ENCODE measurements at places on chromosomes 4 and X. TPM values are rescaled to one million over a fixed set of nuclear protein-coding genes. Genes with fewer than 3 reads are reported as not detected.

SYNPO2 gene
- 0.13 TPM for total RNA-seq

DNA sequence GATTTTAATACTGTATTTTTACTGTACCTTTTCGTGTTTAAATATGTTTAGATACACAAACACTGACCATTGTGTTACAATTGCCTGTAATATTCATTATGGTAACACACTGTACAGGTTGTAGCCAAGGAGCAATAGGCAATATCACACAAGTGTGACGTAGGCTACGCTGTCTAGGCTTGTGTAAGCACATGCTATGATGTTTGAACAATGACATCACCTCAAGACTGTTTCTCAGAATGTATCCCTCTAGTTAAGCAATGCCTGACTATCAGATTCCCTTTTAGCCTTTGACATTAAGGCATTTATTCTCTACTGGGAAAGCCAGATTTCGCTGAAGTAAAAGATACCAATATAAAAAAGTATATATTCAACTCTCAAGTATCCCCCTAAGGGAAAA lies 66.2 kb downstream of the VCX3A start:
- no peaks in the 10 kb centered on the region for H3K27me3 ChIP-seq
- H3K36me3 ChIP-seq = no peaks in the 10 kb centered on the region
- H3K4me1 ChIP-seq = no peaks in the 10 kb centered on the region
- no peak for DNase-seq
- H3K4me3 ChIP-seq = no peak overlapping the region
- H3K27ac ChIP-seq = no peak overlapping the region

DNA sequence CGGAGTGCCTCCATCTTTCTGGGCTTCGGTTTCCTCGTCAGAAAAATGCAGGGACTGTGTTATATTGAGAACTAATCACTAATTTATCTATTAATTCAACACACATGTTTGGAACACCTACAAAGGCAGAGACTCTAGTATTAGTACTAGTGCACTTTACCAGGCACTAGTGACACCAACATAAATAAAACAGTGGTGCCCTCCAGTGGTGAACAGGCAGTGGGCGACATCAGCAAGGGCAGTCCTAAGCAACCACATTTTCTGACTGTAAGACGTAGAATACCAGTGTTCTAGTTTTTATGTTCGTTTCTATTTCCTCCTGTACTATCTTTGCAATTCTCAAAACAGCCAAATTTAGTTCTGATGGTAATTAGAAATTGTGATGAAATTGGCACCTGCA lies 69.1 kb upstream of the UCP1 start:
- no peak overlapping the region for H3K4me3 ChIP-seq
- H3K27ac ChIP-seq = no peak overlapping the region
- H3K36me3 ChIP-seq = no peaks in the 10 kb centered on the region
- peaks cover 6% of the 10 kb centered on the region for H3K27me3 ChIP-seq
- peak; percentile 60 for DNase-seq

GPR82 gene
- total RNA-seq = 0.11 TPM

- H3K36me3 ChIP-seq = no peaks in the 10 kb centered on the region
- no peak for DNase-seq
- no peak overlapping the region for H3K27ac ChIP-seq
- H3K27me3 ChIP-seq = peaks cover 7% of the 10 kb centered on the region
- no peak overlapping the region for H3K4me3 ChIP-seq
- no peaks in the 10 kb centered on the region for H3K4me1 ChIP-seq
Measured at GRCh38 chr4:112061207-112061817, 83.9 kb upstream of the FAM241A start.

- no peaks in the 10 kb centered on the region for H3K4me1 ChIP-seq
- DNase-seq = no peak
- H3K36me3 ChIP-seq = no peaks in the 10 kb centered on the region
- H3K27me3 ChIP-seq = no peaks in the 10 kb centered on the region
Measured at GRCh38 chr4:34850968-34851367, 1393.3 kb downstream of the ARAP2 start.

PITX2 gene
- total RNA-seq = not detected

SYP gene
- total RNA-seq = 11.4 TPM

KCTD8 gene
- total RNA-seq = not detected

DNA sequence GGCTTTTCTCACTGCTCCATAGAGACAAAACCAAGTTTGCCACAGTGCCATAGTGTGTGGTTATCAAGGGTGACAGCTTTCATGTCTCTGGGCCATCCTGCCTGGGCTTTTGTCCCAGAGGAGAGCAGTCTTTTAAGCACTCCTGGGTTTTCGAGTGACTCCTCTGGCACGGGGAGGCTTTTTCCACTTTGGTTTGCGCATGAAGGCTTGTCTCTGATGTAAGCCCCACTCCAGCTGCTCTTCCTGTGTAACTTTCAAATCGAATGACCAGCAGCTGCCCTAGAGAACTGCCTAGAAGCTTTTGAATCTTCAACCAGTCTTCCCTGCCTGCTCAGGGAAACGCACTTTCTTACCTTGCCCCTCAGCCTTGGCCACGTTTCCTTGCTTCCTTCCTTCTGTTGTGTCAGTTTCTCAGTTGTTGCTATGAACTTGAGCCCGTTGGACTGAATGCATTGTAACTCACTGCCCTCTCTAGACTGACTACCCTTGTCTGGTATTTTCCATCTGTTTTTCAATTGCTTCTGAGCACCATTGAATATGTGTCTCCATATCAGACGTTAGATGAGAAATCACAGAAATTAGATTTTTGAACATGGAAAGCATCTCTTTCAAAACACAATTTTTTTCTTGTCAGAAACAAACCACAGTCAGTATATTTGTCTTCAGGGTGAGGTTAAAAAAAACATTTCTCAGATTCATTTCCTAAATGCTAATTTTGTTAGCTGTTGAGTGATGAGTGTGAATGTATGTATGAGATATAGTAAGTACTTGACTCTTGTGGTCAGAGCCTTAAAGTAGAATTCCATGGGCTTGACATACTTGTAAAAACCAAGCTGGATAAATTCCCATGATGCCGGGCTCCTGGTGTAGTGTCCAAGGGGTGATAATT lies 45.3 kb downstream of the SLC9A6 start:
- no peak overlapping the region for H3K27ac ChIP-seq
- H3K36me3 ChIP-seq = peaks cover 3% of the 10 kb centered on the region
- no peak overlapping the region for H3K4me3 ChIP-seq
- no peaks in the 10 kb centered on the region for H3K4me1 ChIP-seq
- no peak for DNase-seq
- H3K27me3 ChIP-seq = no peaks in the 10 kb centered on the region

SLC38A5 gene
- 92.6 TPM for total RNA-seq

GRCh38 chr4:144782345-144782744 lies 136.4 kb downstream of the HHIP start:
- no peak overlapping the region for H3K27ac ChIP-seq
- no peaks in the 10 kb centered on the region for H3K36me3 ChIP-seq
- no peaks in the 10 kb centered on the region for H3K4me1 ChIP-seq
- H3K27me3 ChIP-seq = peaks cover 4% of the 10 kb centered on the region
- H3K4me3 ChIP-seq = no peak overlapping the region
- no peak for DNase-seq

DNA sequence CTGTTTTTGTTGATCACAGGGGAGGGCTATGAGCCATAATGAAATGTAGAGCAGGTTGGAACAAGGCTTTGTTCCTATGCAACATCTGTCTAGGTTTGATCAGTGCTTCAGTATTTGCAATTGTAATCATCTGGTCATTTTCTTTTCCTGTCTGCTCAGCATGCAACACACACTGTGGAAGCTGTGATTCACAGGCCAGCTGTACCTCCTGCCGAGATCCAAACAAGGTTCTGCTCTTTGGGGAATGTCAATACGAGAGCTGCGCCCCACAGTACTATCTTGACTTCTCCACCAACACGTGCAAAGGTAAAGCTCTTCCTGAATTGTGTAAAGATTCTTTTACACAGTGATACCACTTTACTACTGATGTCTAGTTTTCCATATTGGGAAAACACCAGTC lies 181.9 kb upstream of the ANXA3 start:
- H3K4me1 ChIP-seq = no peaks in the 10 kb centered on the region
- H3K36me3 ChIP-seq = no peaks in the 10 kb centered on the region
- H3K27me3 ChIP-seq = peaks cover 6% of the 10 kb centered on the region
- DNase-seq = no peak
- H3K4me3 ChIP-seq = no peak overlapping the region

GRCh38 chrX:40260146-40260747 lies 162.5 kb upstream of the BCOR start:
- no peak for DNase-seq
- no peaks in the 10 kb centered on the region for H3K4me1 ChIP-seq
- no peaks in the 10 kb centered on the region for H3K36me3 ChIP-seq
- no peaks in the 10 kb centered on the region for H3K27me3 ChIP-seq
- H3K4me3 ChIP-seq = no peak overlapping the region

DNA sequence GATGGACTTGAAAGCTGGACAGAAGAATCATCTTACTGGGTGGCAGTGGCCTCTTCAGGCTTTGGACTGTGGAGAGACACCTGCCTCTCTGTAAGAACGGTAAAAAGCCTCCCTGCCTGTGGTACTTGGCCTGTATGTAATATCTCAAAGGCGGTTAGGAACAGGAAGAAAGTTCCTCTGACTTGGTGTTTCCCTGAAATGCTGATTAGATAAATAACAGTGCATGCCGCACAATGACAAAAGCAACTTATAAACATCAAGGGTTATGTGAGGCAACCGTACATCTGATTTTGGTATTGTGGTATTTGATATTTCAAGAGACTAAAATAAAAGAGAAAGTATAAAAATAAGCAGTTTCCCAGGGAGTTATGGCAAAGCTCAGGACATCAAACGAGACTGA lies 92.4 kb upstream of the SORBS2 start:
- H3K27me3 ChIP-seq = no peaks in the 10 kb centered on the region
- DNase-seq = no peak
- no peak overlapping the region for H3K4me3 ChIP-seq

ACSL4 gene
- 64.0 TPM for total RNA-seq

DNA sequence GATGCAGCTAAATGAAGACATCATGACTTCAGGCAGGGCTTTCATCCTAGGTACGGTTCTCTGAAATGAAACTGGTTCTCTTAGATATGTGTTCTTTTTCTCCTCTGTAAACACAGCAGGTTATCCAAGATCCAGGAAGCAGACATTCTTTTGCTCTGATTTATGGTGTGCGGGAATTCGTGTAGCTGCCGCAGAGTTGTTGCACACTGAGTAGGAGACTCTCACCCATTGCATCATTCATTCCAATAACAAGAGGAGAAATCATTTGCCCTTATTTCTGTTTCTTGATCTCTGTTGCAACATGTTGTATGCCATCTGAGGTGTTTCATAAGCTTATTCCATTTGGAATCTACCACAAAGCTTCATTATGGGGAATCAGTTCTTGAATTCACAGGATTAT lies 133.6 kb upstream of the VCX2 start:
- H3K27me3 ChIP-seq = no peaks in the 10 kb centered on the region
- no peak overlapping the region for H3K4me3 ChIP-seq
- no peak overlapping the region for H3K27ac ChIP-seq
- H3K36me3 ChIP-seq = no peaks in the 10 kb centered on the region
- H3K4me1 ChIP-seq = no peaks in the 10 kb centered on the region

SLC16A2 gene
- total RNA-seq = 0.36 TPM

SLC10A3 gene
- total RNA-seq = 14.1 TPM

- no peaks in the 10 kb centered on the region for H3K27me3 ChIP-seq
- H3K4me1 ChIP-seq = peaks cover 23% of the 10 kb centered on the region
- DNase-seq = no peak
- H3K27ac ChIP-seq = no peak overlapping the region
- H3K4me3 ChIP-seq = no peak overlapping the region
Measured at GRCh38 chr4:112201915-112202505, 29.6 kb upstream of the AP1AR start.

DNA sequence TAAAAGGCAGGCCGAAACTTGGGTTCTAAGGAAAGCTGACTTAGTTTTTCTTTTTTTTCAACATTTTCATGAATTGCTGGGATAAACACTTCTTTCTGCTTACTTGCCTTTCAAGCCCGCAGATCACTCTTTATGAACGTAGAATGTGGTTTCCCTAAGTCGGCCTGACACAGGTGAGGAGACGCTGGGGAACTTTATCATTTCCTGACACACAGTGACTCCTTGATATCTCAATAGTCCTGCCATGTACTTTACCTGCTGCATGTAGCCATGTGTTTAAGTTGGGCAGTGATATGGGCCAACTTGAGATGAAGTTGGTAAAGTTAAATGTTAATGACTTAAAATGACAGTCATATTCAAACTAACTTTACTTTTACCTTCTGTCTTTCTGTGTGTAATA lies 26.6 kb upstream of the SNCA start:
- peaks cover 4% of the 10 kb centered on the region for H3K27me3 ChIP-seq
- no peaks in the 10 kb centered on the region for H3K4me1 ChIP-seq
- H3K36me3 ChIP-seq = no peaks in the 10 kb centered on the region
- H3K27ac ChIP-seq = no peak overlapping the region
- H3K4me3 ChIP-seq = no peak overlapping the region
- no peak for DNase-seq

DNA sequence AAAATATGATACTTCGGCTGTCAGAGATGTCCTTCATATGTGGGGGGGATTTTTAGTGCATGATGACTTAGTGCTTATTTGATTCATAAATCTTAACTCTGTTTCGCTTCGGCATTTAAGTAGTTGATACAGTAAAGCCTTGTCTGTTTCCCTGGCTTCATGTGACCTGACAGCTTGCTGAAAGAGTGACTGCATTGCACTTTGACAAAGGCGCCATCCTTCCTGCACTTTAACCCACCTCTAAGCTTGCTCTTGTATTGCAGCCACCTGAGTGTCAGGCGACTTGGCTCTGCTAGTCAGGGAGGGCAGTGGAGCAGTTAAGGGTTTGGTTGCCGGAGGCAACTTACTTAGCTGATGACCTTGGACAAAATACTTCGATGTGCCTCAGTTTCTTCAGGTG lies 65.5 kb downstream of the PTTG2 start:
- H3K27me3 ChIP-seq = no peaks in the 10 kb centered on the region
- peaks cover 2% of the 10 kb centered on the region for H3K4me1 ChIP-seq
- H3K4me3 ChIP-seq = no peak overlapping the region
- peaks cover 41% of the 10 kb centered on the region for H3K36me3 ChIP-seq

DNA sequence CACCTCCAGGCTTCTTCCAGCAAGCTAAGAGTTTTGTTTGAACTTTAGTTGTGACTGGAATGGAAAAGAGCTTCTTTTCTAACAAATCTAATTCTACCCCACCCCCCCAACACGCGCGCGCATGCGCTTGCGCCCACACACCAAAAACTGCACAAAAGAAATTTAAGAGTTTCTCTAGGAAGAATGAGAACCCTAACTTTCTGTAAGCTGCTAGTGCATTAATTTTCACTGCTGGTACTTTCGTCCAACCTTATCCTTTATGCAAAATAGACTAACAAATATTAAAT lies 9.0 kb upstream of the INTU start:
- peak; percentile 28 for DNase-seq
- H3K4me3 ChIP-seq = peak overlapping the region; percentile 43
- no peak overlapping the region for H3K27ac ChIP-seq
- peaks cover 32% of the 10 kb centered on the region for H3K27me3 ChIP-seq

RNF150 gene
- 0.09 TPM for total RNA-seq

GAGE1 gene
- not detected for total RNA-seq

DNA sequence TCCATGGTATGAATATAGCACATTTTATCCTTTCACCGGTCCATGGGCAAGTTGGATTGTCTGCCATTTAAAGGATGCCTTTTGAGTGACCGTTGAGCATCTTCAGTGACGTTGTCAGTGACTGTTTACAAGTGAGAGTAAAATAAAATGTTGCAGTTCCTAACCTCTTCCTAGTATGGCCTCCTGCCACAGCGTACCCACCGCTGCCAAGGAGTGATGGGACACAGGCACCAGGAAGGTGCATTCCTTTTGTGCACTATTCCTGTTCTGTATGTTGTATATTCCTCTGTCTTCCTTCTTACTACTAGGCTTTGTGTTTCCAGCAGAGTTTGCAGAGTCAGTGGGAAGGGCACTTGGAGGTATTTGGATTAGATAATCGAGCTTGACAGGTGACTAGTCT lies 61.5 kb downstream of the SNX25 start:
- DNase-seq = no peak
- peaks cover 27% of the 10 kb centered on the region for H3K36me3 ChIP-seq
- no peaks in the 10 kb centered on the region for H3K27me3 ChIP-seq
- no peak overlapping the region for H3K4me3 ChIP-seq

All from activated CD8-positive, alpha-beta T cell treated with anti-CD3 and anti-CD28 coated beads for 36 hours (primary cell).